Lower lobe of right lung (tissue), 2 donors: ENCODE measurements at places on chromosomes 6 and 20.

DNA sequence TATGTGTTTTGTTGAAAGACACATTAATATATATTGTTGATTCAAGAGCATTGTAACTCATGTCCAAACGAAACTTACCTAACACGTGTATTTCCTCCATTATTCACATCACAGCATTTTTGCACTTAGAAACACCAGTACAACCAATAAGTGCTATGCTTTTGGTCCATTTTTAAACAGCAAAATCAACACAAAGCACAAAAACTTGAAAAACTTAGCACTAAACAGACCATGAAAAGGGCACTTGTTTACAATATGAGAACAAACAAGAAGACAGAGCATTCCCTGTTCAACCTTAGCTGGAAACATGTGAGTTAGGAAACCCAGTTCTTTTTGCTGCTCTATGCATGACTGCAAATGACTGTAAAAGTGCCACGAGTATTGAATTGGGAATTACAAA, 9.6 kb downstream of the GLYATL3 start:
- DNase-seq: no peak

GRCh38 chr20:53195876-53196610, 223.9 kb downstream of the TSHZ2 start:
- no peak for DNase-seq

GRCh38 chr6:18477301-18477941, 90.3 kb downstream of the RNF144B start:
- DNase-seq: no peak

DNA sequence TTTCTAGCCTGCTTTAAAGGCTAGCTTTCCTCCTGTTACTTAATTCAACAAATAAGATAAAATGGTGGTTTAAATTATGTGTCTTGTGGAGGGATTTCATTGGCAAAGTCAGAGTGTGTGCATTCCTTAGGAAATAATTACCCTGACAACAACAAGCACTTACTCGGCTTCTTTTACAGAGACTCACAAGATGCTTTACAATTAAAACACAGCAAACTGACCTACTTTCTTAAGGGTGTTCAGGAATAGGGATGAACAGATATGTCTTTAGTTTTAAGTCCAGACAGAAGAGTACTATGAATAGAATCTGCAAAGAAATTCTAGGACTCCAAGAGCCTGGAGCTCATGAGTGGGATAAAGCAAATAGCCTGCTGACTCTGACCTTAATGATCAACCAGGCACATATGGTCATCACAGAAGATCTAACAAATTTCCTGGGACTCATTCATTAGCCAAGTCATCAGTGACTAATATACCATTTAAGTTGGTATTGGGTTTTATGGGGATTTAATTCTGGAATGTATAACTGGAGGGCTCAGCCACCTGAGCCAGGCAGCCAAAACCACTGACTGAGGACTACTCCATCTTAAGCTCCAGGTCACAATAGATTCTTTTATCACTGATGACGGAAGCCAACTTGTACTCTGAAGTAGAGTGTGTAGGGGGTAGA, 161.8 kb upstream of the RIMS1 start:
- DNase-seq: no peak

GRCh38 chr6:75210885-75211739, 5.3 kb upstream of the COL12A1 start:
- no peak for DNase-seq

GRCh38 chr6:119669221-119669620, 319.7 kb upstream of the MAN1A1 start:
- no peak for DNase-seq
